Activated naive CD4-positive, alpha-beta T cell treated with anti-CD3 and anti-CD28 coated beads, Interleukin-2, amount 50 U/mL, for 72 hours (primary cell): ENCODE measurements at places on chromosomes 7 and 10. TPM values are rescaled to one million over a fixed set of nuclear protein-coding genes. Genes with fewer than 3 reads are reported as not detected.

Gene TMEM176A
- not detected for total RNA-seq

- no peak for DNase-seq
Observed at GRCh38 chr7:28135315-28135714, 45.3 kb downstream of the JAZF1 start.

DNA sequence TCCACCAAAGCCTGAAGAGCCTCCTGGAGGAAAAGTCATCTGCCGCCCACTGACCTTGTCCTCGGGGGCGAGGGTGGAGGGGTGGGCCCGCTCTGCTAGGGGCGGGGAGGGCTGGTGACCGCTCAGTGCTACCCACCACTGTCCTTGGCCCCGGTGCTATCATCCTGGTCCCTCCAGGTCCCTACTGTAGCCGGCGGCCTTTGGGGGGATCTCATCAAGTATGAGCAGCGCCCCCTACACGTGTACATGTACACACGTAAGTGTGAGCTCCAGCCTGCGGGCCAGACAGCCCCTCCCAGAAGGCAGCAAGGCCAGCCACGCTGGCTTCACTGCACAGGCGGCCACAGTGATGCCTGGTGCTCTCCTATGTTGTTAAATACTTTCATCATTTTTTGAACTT is 19.6 kb downstream of the TTYH3 start:
- DNase-seq, result no peak

- DNase-seq, result no peak
Observed at GRCh38 chr7:140212100-140212881, 35.5 kb upstream of the KDM7A start.

Gene SP8
- not detected for total RNA-seq

DNA sequence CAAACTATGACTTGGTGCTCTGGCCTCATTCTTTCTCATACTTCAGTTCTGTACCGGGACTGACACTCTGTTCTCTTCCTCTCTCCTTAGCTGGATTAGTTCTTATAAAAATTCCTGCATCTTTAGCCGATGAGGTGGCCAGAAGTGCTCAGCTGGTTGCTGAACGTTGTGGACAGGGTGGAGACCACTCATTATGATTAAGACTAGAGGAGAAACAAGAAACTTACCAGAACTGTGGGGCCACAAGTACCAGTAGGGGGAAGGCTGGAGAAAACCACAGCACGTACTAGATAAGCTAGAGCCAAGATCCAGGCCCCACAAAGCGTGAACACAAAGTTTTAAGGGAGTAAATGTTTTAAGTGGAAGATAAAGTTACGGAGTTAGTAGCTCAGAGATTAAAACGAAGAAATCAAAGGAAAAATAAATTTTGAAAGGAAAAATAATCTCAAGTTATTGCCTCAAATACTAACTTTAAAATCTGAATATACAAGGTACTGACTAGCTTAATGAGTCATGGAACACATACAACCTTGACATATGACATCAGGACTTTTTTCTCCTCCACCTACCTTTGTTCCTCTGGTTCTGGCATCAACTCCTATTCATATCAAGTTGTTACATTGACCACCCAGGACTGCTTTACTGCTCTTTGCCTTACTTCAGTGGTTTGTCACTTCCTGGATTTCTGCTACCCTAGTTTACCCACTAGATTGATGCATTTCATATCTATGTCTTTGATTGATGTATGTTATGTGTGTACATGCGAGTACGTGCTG is 469.0 kb downstream of the TFEC start:
- no peak for DNase-seq

GRCh38 chr10:24603333-24603732 is 120.4 kb downstream of the ARHGAP21 start:
- DNase-seq, result peak; percentile 8

DNA sequence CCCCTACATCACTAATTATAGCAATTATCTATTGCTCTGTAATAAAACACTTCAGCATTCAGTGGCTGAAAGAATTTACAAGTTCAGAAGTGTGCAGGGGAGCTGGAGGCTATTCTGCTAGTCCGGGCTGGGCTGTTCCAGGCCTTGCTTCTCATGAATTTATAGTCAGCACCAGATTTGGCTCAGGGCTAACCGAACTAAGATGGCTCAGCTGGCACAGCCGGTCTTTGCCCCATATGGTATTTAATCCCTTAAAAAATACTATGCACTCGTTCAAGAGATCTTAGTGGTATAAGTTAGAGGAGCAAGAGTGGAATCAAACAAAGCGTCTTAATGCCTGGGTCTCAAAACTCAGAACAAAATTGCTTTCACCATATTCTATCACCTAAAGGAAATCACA is 932.9 kb downstream of the XPNPEP1 start:
- no peak for DNase-seq

Gene NXPH1
- total RNA-seq, result not detected

Gene ABCF2
- total RNA-seq, result 33.6 TPM

DNA sequence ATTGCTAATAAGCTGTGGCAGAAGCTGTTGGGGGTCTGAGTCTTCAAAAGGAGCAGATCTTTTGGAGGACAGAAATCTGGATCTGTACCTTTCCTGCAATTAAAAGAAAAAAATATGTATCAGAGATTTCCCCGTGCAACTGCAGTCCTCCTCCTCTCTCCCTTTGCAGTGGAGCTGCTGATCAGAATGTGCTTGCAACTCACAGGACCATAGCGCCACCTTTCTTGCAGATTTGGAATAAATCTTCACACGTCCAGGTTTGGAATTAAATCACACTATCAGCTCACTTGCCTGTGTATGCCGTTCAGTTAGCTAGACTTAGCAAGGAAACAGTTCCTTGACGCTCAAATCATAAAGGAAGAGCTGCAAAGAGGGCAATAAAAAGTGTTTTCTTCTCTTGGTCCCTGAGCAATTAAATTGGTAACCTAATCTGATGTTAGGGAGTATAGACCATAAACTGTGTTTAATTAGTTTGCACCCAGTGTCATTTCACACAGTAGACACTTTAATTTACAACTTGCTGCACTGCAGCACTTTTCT is 77.4 kb downstream of the PON1 start:
- no peak for DNase-seq

Gene SCIN
- total RNA-seq, result not detected

Gene MYOZ1
- total RNA-seq, result not detected

DNA sequence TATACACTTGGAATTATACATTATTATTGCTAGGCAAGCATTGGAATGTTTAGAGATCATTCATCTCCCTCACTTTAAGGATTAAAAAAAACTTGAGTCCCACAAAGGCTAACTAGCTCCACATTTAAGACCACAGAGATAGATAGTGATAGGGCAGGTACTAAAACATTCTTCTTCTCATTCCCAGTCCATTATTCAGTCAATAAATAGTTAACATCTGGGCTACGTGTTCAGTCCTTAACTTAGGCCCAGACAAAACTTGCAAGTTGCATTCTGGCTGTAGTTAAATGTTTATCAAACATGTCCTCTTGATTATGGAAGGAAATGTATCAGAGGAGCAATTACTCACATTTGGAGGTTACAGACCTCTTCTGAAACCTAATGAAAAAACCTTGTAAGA is 2.4 kb downstream of the GNG11 start:
- no peak for DNase-seq

Gene ZFAND2A
- total RNA-seq, result 27.6 TPM

DNA sequence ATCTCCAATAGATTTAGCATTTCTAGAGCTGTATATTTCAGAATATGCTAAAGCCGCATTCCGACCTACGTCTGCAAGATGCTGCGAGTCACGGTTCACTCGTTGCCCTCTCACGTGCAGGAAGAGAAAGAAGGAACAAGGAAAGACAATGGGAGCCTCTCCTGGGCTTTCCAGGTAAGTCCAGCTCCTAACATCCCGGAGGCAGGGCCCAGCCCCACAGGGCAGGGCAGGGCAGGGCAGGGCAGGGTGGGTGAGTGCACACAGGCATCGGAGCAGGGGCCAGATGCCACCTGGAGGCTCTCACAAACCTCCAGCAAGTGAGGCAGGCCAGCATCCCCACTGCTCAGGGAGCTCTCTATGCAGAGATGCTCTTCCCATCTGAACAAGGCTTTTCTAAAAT is 50.8 kb downstream of the VOPP1 start:
- no peak for DNase-seq

Gene CUBN
- 0.32 TPM for total RNA-seq

DNA sequence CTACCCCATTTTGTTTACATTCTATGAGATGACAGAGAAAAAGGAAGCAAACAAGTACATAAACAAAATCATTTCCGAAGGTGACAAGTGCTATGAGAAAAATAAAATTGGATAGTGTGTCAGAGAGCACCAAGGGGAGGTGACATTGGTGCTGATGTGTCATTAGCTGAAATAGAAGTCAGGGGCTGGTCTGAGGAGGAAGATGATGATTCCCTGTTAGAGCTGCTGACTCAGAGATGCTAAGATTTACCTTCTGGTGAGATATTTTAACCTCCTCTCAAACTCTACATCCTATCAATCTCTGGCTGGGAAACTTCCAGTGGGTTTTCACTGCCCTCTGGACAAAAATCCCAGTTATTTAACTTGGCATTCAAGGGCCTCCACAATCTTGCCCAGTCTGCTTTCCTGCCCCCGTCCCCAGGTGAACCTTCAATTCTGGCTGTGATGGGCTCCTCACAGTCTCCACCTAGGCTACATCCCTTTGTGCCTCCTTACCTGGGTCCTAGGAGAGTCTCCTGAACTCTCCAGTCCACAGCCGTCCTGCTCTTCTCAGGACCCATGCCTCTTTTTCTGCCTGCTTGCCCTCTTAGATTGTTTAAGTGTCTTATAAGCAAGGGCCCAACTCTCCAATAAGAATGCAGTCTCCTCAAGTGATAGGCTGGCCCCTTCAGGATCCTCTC is 26.6 kb downstream of the DUSP5 start:
- DNase-seq, result no peak
